ENCODE measurements at places on chromosomes 1 and 21.
A peak's percentile ranks its signal among the peaks of the same experiment; 100 is the strongest.

- no peak for DNase-seq
Observed at GRCh38 chr1:218069180-218069579, 215.9 kb upstream of the RRP15 start.

- no peak for DNase-seq
Observed at GRCh38 chr1:4176841-4177240, 276.8 kb upstream of the C1orf174 start.

- no peak for DNase-seq
Observed at GRCh38 chr21:37866027-37866426, 50.2 kb downstream of the KCNJ6 start.

DNA sequence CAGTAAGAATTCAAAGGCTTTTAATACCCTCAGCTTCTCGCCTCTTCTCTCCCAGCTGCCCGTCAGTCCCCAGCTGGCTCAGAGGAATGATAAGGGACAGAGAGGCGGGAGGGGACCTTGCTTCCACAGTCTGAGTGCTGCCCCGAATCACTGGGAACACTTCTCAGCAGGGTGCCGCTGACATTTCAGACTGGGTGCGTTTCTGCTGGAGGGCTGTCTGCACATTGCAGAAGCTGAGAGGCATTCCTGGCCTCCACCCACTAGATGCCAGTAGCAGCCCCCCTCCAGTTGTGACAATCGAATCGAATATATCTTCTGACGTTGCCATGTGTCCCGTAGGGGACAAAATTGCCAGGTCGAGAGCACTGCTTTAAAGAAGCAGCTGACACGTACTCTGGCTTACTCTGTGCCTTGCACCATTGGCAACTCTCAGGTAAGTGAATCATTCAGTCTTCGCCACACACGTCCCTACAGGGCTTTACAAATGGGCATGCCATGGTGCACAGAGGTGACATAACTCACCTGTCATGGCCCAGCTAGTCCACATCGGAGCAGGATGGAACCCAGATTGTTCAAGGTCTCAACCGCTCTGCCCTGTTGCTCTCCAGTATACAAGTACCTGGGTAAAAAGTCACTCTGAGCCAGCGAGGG lies 23.9 kb downstream of the CTNNBIP1 start:
- no peak for DNase-seq

GRCh38 chr21:43193088-43193650 lies 24.4 kb downstream of the CRYAA start:
- no peak for DNase-seq

- no peak for DNase-seq
Observed at GRCh38 chr1:215082532-215083382, at the start of gene KCNK2. KCNK2 (plus strand) TSS chr1:215082737; CDS start chr1:215083386, 649 bp downstream.

GRCh38 chr21:35358008-35358407 lies 308.9 kb upstream of the RUNX1 start:
- DNase-seq: no peak

- DNase-seq: no peak
Observed at GRCh38 chr1:214793708-214794107, 190.7 kb downstream of the CENPF start.

DNA sequence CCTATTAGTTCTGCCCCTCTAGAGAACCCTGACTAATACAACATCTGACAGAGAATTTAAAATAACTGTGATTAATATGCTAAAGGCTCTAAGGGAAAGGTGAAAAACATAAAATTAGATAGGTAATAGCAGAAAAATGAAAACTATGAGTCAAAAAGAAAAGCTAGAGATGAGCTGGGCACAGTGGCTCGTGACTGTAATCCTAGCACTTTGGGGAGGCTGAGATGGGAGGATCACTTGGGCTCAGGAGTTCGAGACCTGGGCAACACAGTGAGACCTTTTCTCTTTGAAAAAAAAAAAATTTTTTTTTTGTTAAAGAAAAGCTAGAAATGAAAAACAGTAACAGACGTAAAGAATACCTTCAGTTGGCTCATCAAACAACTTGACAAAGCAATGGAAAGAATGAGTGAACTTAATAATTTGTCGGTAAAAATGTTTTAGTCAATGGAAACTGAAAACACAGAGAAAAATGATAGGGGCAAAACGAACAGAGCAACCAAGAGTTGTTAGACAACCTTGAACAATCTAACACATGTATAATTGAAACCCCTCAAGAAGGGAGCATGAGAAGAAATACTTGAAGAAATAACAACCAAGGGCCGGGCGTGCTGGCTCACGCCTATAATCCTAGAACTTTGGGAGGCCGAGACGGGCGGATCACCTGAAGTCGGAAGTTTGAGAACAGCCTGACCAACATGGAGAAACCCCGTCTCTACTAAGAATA lies 132.9 kb upstream of the GFI1 start:
- DNase-seq: no peak

DNA sequence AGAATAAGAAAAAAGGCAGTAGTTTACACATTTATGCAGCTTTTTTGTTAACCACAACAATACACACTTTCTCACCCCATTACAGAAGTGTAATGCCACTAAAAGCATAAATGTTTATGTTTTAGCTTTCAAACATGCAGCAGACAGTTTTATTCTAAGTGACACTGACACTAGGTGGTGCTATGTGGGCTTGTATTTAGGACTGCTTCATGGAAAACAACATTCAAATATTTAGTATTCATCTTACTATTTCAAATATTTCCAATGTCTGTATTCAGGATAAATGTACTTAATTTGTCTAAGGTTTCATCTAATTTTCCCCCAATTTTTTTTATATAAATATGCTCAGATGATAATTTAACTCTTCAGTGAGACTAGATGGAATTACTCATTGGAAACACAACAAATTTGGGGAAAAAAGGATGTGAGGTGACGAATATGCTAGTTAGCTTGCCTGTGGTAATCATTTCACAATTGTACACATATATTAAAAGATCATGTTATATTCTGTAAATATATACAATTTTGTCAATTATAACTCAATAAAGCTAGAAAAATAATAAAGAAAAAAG lies 71.4 kb downstream of the USP1 start:
- no peak for DNase-seq

DNA sequence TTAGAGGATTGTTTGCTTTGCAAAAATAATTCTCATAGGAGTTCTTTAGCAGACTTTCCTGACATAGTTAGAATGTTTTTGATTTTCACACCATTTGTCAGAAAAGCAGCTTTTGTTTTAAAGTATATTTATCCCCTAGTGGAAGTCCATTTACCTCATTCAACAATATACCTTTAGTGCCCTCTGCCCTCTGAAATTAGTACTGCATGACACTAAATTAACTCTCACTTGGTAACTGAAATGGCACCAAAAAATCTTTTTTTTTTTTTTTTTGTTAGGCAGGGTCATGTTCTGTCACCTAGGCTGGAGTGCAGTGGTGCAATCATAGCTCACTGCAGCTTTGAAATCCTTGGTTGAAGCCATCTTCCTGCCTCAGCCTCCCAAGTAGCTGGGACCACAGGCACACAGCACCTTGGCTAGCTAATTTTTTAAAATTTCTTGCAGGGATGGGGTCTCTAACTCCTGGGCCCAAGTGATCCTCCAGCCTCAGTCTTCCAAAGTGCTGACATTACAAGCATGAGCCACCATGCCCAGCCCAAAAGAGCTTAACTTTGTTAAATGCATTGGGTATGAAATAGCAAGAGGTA lies 13.6 kb downstream of the LRRC42 start:
- no peak for DNase-seq

DNA sequence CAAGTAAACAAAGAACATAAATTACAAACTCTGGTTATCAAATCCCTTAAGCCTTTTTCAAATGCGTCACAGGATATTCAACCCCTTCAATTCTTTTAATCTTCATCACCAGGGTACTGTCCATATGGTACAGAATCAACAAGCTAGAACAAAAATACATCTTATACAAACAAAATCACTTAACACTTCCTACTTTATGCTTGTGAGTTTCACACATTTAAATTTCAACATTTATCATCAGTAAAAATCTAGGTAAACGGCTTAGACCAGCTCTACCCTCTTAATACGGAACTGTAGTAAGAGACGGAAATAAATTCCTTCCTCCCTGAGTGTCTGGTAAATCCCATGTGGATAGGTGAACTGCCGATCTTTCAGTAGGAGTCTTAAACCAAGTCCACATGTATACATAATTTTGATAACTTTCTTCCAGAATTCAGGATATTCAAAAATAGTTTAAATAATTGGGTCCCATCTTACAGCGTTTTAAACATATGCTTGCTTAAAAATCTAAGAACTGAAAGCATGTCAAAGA lies 1.0 kb downstream of the CCDC181 start:
- DNase-seq: no peak

GRCh38 chr1:35577071-35577998 lies 4.2 kb downstream of the TFAP2E start:
- DNase-seq: peak; percentile 42

DNA sequence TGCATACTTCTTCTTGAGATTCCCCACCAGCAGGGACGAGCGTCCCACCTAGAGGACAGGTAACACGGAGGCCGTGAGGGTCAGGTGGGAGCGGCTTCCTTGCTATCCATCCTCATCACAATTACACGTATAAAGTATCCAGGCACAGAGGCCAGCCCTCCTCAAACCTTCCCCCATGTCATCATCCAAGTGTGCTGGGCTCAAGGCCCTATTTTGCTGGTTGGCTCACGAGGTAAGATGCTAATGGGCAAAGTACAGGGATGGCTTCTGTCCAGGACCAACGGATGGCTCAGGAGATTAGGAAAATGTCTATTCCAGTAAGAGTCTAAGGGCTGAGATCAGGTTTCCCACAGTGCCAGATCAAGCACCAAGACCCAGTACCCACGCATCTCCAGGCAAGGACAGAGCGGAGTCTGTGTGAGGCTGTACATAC lies 11.5 kb upstream of the A3GALT2 start:
- no peak for DNase-seq

- no peak for DNase-seq
Observed at GRCh38 chr1:245433561-245433960, 278.8 kb downstream of the KIF26B start.

- no peak for DNase-seq
Observed at GRCh38 chr1:183770816-183771128, 34.1 kb upstream of the RGL1 start.

- DNase-seq: no peak
Observed at GRCh38 chr1:9875636-9876000, 34.5 kb downstream of the CTNNBIP1 start.

- DNase-seq: no peak
Observed at GRCh38 chr1:96370757-96371156, 350.8 kb upstream of the PTBP2 start.

- DNase-seq: no peak
Observed at GRCh38 chr1:90721210-90722194, 4.4 kb upstream of the BARHL2 start.

DNA sequence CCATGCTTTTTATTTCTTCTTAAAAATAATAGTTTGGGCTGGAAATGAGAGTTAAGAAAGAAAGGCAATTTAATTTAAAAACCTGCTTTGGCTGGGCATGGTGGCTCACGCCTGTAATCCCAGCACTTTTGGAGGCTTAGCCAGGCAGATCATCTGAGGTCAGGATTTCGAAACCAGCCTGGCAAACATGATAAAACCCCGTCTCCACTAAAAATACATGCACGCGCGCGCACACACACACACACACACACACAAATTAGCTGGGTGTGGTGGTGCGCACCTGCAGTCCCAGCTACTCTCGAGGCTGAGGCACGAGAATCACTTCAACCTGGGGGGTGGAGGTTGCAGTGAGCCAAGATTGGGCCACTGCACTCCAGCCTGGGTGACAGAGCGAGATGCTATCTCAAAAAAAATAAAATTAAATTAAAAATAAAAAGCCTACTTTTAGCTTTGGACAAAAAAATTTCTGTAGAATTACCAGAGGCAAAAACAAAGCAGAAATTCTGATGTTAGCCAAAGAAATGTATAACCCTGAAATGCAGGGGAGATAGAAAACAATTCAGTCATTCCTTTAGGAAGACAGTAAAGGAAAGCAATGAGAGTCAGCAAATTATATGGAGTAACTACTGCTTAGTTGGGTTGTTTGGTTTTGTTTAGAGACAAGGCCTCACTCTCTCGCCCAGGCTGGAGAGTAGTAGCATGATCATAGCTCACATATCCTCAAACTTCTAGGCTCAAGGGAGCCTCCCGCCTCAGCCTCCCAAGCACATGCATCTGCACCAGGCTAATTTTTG lies 15.7 kb upstream of the IPP start:
- DNase-seq: no peak

GRCh38 chr1:113333056-113333455 lies 57.3 kb upstream of the MAGI3 start:
- DNase-seq: no peak

DNA sequence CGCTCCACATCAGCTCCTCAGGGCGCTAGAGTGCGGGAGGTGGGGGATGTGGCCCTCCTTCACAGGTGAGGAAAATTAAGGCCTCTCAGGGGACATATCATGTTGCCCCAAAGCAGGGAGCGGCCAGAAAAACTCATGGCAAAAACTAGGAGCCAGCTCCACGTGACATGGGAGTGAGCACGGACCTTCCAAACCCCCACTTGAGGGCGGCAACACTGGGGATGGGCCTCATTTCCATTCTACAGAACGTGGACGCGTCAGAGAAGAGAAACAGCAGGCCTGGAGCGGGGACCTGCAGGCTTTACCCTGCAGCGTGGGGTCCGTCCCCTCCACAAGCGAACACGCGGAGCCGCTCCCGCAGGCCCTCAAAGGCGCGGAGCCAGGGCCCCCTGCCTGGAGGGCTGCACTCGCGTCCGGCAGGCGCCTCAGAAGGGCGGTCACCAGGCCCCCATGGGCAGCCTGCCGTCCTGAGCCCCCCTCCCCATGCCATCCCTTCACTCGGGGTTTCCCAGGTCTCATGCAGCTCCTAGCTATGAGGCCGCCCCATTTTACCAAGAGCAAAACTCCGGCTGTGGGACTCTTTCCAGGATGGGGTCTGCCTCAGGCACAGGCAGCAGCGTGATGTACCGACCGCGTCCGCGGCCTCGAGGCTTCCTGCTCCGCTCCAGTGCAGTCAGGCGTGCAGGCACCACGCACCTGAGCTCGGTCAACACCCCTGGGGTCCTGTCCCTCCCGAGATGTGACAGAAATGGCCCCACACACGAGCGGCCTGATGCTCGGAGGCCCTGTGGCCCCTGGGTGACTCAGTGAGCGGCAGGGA lies 5.5 kb downstream of the CFAP410 start:
- no peak for DNase-seq

GRCh38 chr1:53048960-53049573 lies 12.9 kb upstream of the PODN start:
- no peak for DNase-seq

DNA sequence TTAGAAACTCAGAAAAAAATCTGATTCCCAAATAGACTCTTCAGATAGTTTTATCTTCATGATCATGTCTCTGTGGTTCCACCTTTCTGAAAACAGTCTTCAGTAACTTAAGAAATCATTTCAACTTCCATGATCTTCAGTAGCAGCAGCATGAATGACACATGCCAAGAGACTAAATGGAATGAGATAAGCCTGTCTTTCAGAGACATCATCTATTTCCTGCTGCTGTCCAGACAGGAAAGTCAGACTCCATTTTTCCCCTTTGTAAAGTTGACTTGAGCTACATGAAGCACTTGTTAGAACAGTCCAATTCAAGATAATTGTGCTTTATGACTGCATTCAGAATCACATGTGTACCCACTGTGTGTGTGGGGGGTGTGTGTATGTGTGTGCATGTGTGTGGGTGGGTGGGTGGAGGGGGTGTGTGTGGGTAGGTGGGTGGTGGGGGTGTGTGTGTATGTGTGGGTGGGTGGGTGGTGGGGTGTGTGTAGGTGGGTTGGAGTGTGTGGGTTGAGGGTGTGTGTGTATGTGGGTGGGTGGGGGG lies 58.8 kb downstream of the CLIC4 start:
- no peak for DNase-seq

All from stimulated activated CD8-positive, alpha-beta memory T cell treated with anti-CD3 and anti-CD28 coated beads, Interleukin-2, amount 100 ng/mL, for 1 hour (primary cell).